Keratinocyte (primary cell): ENCODE measurements at places on chromosomes 5 and 9. TPM values are rescaled to one million over a fixed set of nuclear protein-coding genes. Genes with fewer than 3 reads are reported as not detected.

- no peak for DNase-seq
Measured at GRCh38 chr9:131960311-131960710, 119.4 kb downstream of the MED27 start.

- no peak for DNase-seq
Measured at GRCh38 chr9:120916588-120916987, 10.0 kb downstream of the TRAF1 start.

GRCh38 chr5:171845857-171846256 is 60.2 kb downstream of the SMIM23 start:
- no peak for DNase-seq

DNA sequence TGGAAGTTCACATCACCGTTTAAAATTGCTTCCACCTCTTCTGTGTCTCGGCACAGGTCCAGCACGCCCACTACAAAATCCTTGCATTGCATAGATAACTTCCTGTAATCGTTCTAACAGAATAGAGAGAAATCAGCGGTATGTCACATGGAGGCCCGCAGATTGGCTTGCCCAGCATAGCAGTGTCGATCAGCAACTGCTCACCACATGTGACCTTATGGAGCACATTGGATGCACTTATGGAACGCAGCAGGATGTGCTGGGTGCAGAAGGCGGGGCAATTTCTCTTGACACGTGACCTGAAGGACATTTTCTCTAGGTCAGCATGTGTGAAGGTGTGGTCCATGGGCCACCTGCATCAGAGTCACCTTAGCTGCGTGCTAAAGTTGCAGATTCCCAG is 49.7 kb downstream of the TRPC7 start:
- DNase-seq: no peak

DNA sequence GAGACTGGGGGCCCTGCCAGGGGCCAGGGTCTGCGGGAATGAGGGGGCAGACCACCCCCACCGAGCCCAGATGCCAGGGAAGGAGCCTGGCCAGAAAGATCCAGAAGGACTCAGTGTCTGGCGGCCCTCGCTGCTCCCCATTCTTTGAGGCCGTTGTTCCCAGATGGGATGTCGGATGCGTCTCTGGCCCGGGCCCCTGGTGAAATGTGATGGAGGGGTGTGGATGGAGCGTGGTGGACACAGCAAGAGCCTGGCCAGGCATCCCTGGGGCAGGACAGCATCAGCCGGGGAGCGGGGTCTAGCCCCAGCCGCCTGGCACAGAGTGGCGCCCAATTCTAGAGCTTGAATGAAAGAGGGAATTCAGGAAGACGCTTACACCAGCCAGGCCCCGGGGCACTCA is 46.2 kb upstream of the NKD2 start:
- DNase-seq: no peak

GRCh38 chr9:80114241-80114640 is 542.5 kb downstream of the TLE4 start:
- DNase-seq: no peak

DNA sequence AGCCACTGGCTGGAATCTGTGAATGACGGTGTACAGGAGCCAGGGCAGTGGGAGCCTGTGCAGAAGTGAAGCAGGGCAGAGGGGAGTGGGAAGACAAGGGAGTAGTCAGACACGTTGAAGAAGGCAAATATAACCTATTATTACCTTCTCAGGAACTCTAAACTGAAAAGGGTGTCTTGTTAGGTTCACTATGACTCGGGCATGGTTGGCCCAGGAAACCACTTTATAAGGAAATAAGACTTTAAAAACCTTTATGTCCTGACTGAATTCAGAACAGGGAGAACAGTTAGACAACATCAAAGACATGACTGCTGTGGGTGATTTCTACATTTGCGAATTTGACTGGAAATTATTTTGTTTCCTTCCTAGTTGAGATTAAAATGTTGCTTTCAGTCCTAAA is 107.5 kb downstream of the ACER2 start:
- DNase-seq: no peak

- DNase-seq: no peak
Measured at GRCh38 chr5:60445427-60445826, 254.5 kb downstream of the DEPDC1B start.

GRCh38 chr5:94218374-94218773 is 400.0 kb downstream of the KIAA0825 start:
- DNase-seq: peak; percentile 4

DNA sequence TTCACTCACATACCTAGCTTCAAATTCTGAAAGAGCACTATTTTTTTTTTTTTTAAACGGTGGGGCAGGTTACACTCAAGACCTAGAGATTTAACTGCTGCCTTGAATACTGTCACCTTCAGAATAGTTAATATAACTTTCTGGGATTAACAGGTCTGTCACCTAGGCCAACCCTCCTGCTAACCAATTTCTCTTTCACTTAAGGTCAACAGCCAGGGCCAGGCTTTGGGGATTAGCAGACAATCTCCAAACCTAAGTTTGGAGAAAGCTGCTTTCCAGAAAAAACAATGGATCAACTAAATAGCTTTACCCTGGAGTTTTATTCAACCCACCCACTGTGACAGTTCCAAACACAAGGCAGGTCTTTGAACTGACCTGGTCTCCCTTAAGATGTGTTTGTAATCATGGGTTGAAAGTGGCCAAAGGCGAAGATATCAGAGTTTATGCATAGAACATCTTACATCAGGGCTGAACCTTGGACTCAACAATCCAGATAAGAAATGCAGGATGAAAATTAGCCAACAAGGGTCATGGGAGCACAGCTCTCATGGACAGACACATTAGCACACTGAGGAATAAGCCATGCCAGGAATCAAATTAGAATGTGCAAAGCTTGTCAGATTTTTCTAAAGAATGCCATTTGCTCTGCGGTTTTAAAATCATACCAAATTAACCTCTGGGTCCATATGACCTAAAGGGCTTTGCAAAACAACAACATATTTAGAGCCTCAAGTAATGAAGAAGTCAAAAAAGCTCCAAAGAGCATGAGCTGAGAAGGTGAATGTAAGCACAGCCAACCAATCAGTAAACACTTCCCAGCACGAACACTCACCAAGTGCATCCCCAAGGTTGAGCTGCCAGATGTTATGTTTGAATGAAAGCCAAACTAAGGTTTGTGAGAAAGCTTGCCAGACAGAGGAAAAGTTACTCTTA is 538.5 kb upstream of the DMAC1 start:
- DNase-seq: no peak

GRCh38 chr5:158549311-158549710 is 550.4 kb downstream of the EBF1 start:
- DNase-seq: no peak

GRCh38 chr5:113187906-113188305 is 211.3 kb downstream of the DCP2 start:
- no peak for DNase-seq

- no peak for DNase-seq
Measured at GRCh38 chr5:147564124-147564486, 54.2 kb upstream of the DPYSL3 start.

- DNase-seq: no peak
Measured at GRCh38 chr5:163565931-163566608, 60.7 kb downstream of the MAT2B start.

GRCh38 chr9:130938652-130939404 is at the start of gene FIBCD1:
Gene FIBCD1 (minus strand): TSS chr9:130939247. CDS start chr9:130938607, 640 bp downstream.
- DNase-seq: no peak

GRCh38 chr9:89629081-89629976 is 24.5 kb downstream of the GADD45G start:
- no peak for DNase-seq

GRCh38 chr5:89377767-89378455 is 494.9 kb upstream of the MEF2C start:
- no peak for DNase-seq

GRCh38 chr5:127695346-127695745 is 7.8 kb upstream of the CCDC192 start:
- DNase-seq: no peak

- no peak for DNase-seq
Measured at GRCh38 chr9:33120620-33121019, 44.1 kb upstream of the SMU1 start.

- no peak for DNase-seq
Measured at GRCh38 chr5:137190031-137190430, 309.1 kb downstream of the SPOCK1 start.

DNA sequence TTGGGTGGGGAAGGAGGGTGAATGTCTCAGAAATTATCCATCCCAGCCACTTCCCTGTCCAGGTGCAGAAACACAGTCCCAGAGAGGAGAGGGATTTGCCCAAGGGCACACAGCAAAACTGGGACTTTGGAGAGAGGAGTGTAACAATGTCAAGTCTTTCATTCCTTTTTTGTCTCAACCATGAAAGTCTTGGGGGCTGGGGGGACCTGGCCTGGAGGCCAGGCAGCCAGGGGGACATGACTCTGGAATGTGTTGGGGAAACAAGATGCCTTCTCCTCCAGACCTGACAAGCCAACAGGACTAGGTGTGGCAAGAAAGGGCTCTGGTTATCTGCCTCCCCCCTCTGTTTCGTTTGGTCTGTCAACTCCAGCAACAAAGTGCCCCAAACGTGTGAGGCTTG is 13.9 kb upstream of the HAND1 start:
- DNase-seq: no peak

CARTPT gene
- polyA plus RNA-seq: not detected in 3 replicates

PCDHGB4 gene
- 1.6 to 2.7 TPM (median 2.4 TPM) in 3 replicates for polyA plus RNA-seq

DBH gene
- polyA plus RNA-seq: not detected in 3 replicates

LIFR gene
- polyA plus RNA-seq: 1.00 to 1.1 TPM (median 1.0 TPM) in 3 replicates

SPATA31C1 gene
- not detected in 3 replicates for polyA plus RNA-seq

SCGB3A2 gene
- polyA plus RNA-seq: not detected in 3 replicates

PARP8 gene
- 24.2 to 29.1 TPM (median 25.4 TPM) in 3 replicates for polyA plus RNA-seq
